ENCODE measurements at places on chromosomes 6 and 20. TPM values are rescaled to one million over a fixed set of nuclear protein-coding genes. Genes with fewer than 3 reads are reported as not detected.

Gene BPIFB1
- not detected for total RNA-seq

Gene ZNF165
- 0.47 TPM for total RNA-seq

Gene C20orf173
- total RNA-seq: not detected

Gene CCN5
- not detected for total RNA-seq

Gene DHX35
- total RNA-seq: 12.0 TPM

Gene HS3ST5
- total RNA-seq: 17.4 TPM

Gene ADTRP
- not detected for total RNA-seq

Gene GATA5
- 1.3 TPM for total RNA-seq

Gene C4A
- 9.3 TPM for total RNA-seq

Gene TRIM10
- total RNA-seq: not detected

Gene HUS1B
- total RNA-seq: 1.1 TPM

Gene MATN4
- not detected for total RNA-seq

Gene VWA7
- total RNA-seq: 3.2 TPM

Gene ZDHHC14
- total RNA-seq: 5.1 TPM

Gene CDH26
- 0.76 TPM for total RNA-seq

Gene CBFA2T2
- 84.1 TPM for total RNA-seq

Gene XKR7
- 284 TPM for total RNA-seq

Gene WFDC12
- not detected for total RNA-seq

Gene LBP
- total RNA-seq: not detected

Gene KCNQ5
- 1.5 TPM for total RNA-seq

Gene LTA
- total RNA-seq: not detected

Gene DNAAF9
- total RNA-seq: 34.7 TPM

Gene BTN1A1
- not detected for total RNA-seq

Gene MED20
- 30.9 TPM for total RNA-seq

Gene GSTA2
- not detected for total RNA-seq

Gene SLC32A1
- total RNA-seq: 0.59 TPM

Gene MROH8
- total RNA-seq: 2.6 TPM

Gene BMP7
- 8.7 TPM for total RNA-seq

Gene ROS1
- total RNA-seq: not detected

Gene NKAIN2
- total RNA-seq: 0.56 TPM

Gene SLC22A7
- total RNA-seq: 0.34 TPM

Gene CALHM4
- not detected for total RNA-seq

Gene CD24
- 782 TPM for total RNA-seq

Gene NEDD9
- 0.71 TPM for total RNA-seq

Gene SLPI
- not detected for total RNA-seq

Gene ADAM33
- total RNA-seq: 0.27 TPM

Gene DACT2
- 0.22 TPM for total RNA-seq

Gene VGLL2
- not detected for total RNA-seq

Gene EDN1
- total RNA-seq: 0.54 TPM

Gene EYS
- total RNA-seq: 13.2 TPM

Gene KCNK15
- 0.22 TPM for total RNA-seq

Gene NFATC2
- total RNA-seq: not detected

Gene RCAN2
- total RNA-seq: 21.6 TPM

Gene ULBP2
- 5.4 TPM for total RNA-seq

Gene TNNC2
- 0.64 TPM for total RNA-seq

Gene HTR1B
- total RNA-seq: 4.2 TPM

Gene LY6G6D
- total RNA-seq: not detected

Gene PROKR2
- 0.86 TPM for total RNA-seq

Gene NHLRC1
- total RNA-seq: 0.17 TPM

Gene SCRT2
- 28.0 TPM for total RNA-seq

Gene NR2E1
- total RNA-seq: not detected

Gene LIME1
- 16.6 TPM for total RNA-seq

Gene MYB
- 0.56 TPM for total RNA-seq

All from glutamatergic neuron (in vitro differentiated cells).